WTC11 (cell line): ENCODE measurements at places on chromosomes 16 and 17.

- no peak for DNase-seq
These were observed 98.9 kb downstream of the SOCS1 start for GRCh38 chr16:11157143-11157542.

GRCh38 chr16:77064037-77064436 lies 127.0 kb upstream of the MON1B start:
- no peak for DNase-seq

DNA sequence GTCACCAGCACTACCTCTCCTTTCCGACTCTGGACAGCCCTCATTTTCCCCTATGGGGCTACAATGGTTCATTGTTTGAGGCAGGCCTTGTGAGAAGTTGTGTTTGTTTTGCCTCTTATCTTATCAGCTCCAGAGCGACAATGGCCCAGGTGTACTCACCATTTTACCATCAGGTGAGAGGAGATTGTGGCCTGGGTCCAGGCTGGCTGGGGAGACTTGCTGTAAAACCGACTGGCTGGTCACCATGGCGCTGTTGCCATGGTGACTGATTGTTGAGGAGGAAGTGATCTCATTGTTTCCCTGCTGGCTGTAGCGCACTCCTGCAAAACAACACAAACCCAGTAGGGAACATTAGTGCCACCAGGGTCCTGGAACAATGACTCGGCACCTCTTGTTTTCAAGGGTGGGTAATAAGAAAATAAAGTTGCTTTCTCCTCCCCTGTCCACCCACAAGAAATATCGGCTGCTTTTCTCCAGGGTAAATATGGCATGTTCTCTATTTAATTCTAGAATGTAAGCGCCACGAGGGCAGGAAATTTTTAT lies 34.4 kb downstream of the HNF1B start:
- peak; percentile 71 for DNase-seq

DNA sequence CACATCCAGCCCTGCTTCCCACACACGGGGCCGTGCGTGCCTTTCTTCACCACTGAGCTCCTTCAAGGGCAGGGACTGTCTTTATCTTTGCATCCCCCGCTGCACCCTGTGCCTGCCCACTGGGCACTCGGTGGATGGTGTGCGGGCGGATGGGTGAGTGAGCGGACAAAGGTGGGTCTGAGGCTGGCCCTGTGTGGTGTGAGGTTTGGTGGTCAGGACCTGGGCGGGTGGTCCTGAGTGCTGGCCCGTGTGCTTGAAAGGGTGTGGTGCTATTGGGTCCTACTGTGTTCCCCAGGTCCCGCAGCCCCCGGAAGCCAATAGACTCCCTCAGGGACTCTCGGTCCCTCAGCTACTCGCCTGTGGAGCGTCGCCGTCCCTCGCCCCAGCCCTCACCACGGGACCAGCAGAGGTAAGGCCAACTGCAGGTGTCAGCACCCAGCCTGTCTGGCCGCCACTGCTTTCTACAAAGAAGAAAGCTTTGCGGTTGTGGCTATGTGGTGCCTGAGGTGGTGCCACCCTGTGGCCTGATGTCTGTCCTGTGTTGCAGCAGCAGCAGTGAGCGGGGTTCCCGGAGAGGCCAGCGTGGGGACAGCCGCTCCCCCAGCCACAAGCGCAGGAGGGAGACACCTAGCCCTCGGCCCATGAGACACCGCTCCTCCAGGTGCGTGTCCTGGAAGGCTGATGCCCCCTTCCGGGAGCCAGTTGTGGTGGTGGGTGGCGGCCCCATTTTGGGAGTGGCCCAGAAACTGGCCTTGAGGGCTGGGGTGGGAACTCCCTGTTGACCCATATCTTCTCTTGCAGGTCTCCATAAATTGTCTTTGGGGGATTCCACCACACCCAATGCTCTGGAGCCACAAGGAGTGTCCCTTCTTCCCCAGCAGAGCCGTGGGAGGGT lies 6.8 kb downstream of the ELOB start:
- DNase-seq = no peak

DNA sequence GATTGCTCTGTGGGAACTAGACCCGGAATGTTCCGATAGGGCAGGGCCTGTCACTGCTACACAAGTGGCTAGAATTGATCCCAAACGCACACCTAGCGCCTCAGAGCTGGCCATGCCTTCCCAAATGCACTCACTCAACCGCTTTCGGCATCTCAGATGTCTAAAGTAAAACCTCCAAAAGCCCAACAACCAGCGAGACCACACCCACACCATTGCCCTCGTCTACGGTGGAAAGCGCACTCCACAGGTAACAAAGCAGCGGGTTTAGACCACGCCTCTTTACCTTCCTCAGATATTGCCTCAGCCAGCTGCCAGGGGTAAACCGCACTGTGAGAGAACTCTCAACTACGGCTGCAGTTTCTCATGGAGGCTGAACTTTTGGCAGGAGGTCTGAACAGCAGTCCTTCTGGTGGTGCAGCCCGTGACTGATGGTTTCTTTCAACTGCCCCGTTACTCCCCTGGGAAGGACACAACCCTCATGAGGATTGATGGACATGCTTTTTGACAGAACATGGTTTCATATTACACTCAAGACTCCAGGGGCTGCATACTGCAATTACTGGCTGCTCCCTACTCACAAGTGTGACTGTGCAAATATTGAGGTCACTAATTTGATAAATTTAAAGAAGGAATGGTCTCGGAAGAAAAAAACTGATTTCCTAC lies 34.5 kb downstream of the USP7 start:
- no peak for DNase-seq

DNA sequence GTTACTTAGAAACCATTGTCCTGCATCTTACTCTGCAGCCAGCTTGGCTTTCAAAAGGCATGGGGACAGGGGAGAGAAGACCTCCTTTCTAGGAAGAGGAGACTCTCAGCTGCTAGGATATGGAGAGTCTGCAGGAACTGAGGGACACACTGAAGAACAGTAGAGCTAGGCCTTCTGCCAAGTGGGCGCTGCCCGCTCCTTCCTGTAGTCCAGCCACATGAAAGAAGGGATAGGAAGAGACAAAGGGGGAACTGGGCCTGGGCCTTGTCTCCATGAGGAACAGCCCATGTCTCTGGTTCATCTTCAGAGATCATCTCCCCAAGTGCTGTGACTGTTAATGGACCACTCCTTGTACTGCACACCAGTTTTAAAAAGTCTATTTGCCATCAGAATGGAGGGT lies 78.4 kb downstream of the SYCE1L start:
- DNase-seq = no peak

DNA sequence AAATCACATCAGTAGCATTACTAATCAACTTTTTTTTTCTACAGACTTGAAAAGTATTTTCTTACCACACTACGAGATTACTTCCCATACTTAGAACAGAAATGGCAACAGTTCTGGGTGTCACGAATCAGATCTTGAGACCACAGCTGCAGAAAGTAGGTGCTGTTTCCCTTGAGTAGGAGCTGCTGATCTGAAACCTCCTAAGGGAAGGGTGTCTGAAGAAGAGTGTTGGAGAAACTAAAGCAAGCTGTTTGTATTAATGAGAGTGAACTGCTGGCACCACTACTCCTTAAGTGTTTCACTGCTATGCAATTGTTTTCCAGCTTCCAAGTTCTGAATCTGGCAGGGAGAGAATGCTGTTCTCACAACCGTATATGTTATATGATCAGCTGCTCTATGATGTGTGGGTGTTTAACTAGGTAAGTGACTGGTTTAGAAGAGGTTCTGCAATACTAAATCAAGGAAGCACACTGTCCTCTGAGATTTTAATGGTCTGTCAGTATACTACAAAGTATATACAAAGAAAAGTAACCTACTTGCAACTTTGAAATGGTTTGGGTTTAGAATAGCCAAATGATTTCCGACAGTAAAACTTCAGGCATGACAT lies 3.3 kb downstream of the ZNF652 start:
- no peak for DNase-seq

DNA sequence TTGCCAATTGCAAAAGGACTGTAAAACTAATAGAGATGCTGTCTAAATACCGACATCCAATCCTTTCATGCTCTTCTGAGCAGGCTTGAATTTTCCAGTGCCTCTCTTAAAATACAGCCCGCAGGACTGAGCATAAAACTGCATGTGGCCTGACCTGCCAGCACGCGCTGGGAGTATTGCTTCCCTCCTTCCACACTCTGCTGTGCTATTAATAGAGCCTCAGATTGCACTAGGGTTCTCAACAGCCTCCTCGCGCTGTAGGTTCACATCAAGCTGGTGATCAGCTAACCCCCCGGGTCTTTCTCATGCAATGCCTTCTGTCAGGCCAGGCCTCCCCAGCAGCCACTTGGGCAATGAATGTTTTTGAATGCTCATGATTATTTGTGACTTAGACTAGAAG lies 14.2 kb upstream of the MSI2 start:
- DNase-seq = no peak

GRCh38 chr17:70520447-70520846 lies 351.1 kb downstream of the KCNJ2 start:
- no peak for DNase-seq

DNA sequence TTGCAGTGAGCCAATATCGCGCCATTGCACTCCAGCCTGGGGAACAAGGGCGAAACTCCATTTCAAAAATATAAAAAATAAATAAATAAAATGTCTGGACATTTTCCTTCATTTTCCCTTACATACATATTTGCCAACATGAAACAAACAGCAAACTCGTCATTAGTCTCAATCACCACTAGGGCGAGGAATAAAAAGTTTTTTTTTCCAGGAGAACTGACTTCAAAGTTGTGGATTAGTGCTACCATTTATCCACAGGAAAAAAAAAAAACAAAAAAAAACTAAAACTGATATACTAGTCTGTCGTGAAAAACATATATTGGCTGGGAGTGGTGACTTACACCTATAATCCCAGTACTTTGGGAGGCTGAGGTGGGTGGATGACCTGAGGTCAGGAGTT lies 77.0 kb upstream of the MTMR4 start:
- no peak for DNase-seq

DNA sequence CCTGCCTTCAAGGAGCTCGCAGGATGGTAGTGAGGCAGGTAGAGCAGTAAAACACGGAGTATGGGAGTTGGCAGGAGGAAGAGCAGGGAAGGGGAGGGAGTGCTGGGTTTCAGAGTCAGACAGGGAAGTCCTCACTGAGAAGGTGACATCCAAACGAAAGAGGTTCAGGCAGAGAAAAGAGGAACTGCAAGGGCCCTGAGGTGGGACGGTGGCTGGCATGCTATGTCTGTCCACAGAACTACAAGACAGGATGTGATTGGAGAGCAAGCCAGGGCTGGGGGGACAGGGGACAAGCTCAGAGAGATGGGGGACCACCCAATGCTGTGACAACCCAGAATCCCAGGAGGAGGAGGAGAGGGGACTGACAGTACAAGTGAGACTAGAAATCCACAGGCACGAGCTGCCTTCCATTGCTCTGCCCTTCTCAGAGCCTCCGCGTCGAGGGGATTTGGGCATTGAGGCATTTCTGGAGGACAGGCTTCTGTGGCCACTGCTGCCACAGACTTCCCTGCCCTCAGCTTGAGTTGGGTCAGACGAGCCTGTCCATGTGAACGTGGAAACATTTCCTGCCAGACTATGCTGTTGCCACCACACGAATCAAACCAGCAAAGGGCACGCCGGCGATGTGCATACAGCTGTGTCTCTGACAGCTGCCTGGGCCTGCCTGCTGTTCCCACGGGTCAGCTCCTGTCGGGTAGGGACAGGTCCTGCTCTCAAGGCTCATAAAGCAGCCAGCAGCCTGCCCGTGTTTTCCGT lies 100.1 kb downstream of the RAB11FIP4 start:
- no peak for DNase-seq

DNA sequence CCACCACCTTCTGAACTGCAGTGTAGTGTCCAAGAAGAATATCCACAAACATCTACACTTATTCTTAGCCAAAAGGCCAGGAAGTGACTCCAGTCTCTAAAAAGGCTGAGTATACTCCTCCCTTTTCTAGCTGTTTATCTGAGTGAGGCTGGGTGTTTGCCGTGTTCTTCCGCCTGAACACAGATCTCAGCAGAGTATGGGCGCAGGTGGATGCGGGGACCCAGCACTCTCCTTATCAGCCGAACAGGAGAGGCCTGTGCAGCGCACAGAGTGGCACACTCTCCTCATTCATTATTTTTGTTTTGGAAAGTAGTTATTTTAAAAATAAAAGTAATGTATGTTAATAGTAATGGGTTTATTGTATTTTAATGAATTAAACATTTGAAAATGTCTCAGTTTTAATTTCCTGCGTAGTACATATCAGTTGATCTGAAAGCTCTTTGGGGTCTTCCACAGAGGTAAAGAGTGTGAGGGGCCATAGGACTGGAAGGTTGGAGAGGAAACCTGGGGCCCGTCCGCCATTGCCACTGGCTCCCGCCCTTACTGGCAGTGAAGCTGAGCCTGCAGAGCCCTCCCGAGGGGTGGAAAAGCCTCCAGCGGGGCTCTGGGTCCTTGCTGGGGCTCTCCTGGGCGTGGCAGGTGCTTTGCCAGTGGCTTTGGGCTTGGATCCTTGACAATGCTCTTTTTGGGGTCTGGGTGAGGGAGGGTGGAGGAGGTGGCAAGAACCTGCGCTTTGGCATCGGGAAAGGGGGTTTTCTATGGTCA lies 53.8 kb downstream of the PDPK1 start:
- DNase-seq = no peak

DNA sequence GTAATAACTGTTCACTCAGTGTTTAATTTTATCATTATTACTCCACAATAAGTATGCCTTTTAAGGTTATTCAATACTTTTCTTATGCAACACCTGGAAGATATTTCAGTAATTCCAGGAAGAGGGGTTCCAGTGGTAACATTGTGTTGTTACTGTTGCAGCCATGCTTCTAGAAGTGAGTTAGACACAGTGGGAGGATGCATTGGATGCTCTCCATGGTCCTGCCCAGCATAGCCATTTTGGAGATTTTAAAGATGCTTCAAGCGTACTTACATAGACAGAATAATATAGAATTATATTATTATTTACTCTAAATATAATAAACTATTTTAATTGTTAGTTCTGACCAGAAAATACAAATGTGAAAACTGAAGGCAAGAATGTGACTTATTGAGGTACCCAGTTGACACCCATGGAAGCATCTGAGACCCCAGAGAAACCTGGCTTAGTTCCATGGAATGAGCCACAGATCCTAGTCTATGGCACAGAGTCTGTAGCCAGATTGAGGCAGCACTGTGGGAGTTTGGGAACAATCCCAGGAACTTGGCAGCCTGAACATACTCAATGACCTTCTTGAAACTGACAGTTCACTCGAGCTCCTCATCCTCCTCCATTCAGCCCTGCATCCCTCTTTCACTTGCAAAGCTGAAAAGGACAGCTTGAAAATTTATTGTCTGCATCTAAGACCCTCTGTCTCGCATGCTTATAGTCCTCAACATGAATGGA lies 190.1 kb upstream of the HS3ST4 start:
- DNase-seq = no peak

- DNase-seq = no peak
These were observed 22.8 kb downstream of the GRIN2C start for GRCh38 chr17:74836691-74837467.

DNA sequence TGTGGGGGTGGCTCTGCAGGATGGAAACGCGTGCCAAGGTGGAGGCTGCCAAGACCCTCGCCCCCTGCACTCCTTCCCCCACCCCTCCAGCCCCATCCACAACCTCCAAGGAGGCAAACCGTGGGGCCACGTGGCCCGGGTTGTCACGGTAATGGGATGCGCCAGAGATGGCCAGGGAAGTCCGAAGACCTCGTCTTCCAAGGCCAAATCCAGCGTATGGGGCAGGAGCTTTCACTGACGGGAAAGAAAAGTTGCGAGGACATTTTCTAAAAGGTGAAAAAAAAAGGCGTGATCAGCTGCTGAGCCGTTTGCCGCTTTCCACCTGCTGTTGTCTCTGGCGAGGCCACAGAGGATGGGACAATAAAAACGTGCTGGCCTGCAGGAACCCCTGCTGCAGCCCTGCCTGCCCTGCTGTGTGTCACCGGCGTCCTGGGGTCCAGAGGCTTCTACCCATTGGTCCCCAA lies 28.3 kb upstream of the GSE1 start:
- DNase-seq = no peak

GRCh38 chr17:76642994-76643393 lies 563 bp downstream of the ST6GALNAC1 start:
- no peak for DNase-seq
